Daoy (cell line): ENCODE measurements at places on chromosomes 11 and 22.
A peak's percentile ranks its signal among the peaks of the same experiment; 100 is the strongest.

DNA sequence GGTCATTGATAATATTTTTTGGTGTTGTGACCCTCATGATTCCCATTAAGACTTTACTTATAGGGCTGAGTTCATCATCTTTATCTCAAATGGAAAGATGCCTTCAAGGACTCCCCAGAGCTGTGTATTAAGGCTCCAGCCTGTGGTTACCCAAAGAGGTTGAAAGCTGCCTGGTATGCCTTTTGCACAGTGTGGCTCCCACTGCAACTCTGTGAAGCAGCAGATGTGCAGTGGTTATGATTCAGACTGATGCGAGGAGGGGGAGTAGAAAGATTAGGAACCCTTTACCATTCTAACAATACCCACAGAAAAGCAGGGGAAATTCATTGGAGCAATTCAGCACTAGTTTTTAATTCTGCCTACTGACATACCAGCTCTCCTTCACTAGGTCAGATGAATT is 560.0 kb downstream of the INSC start:
- no peak for DNase-seq

- DNase-seq, result peak; percentile 79
Measured at GRCh38 chr11:3095712-3096361, 38.6 kb upstream of the CARS1 start.

DNA sequence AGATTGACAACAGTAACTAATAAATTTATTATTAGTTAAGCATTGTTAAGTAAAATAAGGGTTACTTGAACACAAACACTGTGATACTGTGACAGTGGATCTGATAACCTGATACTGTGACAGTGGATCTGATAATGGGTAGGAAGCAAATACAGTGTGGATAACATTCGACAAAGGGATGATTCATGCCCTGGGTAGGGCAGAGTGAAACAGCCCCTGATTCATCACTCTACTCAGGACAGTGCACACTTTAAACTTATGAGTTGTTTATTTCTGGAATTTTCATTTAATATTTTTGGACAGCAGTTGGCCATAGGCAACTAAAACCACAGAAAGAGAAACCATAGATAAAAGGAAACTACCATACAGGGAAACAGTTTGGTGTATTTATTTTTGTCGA is 60.8 kb upstream of the CTSC start:
- peak; percentile 68 for DNase-seq

- DNase-seq, result no peak
Measured at GRCh38 chr11:109267293-109268095, 154.5 kb upstream of the C11orf87 start.

- DNase-seq, result no peak
Measured at GRCh38 chr22:44860311-44860710, 107.9 kb downstream of the ARHGAP8 start.

DNA sequence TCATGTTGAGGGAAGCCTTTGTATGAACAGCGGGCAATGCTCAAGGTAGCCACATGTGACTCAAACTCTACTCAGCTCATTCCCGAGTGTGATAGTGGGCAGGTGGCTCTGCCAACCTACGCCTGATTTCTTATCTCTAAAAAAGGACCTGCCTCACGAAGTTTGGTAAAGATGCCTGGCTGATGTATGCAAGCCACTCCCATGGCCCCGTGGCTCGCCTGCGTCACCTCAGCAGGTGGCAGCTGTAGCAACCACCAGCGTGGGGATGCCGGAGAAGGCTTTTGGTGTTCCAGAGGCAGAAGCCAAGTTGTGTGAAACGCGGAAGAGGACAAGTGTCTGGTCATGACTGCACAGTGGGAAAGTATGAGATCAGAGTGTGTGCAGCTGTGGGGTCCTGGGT is 5.4 kb downstream of the FADS2 start:
- DNase-seq, result no peak

- DNase-seq, result no peak
Measured at GRCh38 chr22:50415426-50415825, 59.4 kb downstream of the SBF1 start.

DNA sequence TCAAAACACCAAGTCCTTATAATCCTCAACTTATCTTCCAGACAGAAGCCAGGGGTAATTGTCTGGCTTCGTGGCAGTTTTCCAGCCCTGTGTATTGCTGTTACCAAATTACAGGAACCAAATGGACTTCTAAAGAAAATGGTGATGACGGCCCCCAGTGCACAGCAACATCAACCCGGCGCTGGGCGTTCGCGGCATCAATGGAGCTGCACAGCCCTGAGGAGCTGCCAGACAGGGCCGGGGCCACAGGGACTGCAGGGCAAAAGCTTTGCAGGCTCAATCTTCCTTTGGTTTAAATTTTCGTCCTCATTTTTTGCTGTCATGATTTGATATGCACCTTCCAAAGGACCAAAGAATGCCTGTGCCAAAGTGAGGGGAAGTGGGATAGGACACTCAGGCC is 292.5 kb downstream of the BRD1 start:
- no peak for DNase-seq

- DNase-seq, result no peak
Measured at GRCh38 chr11:79047321-79047720, 393.5 kb downstream of the TENM4 start.

- no peak for DNase-seq
Measured at GRCh38 chr11:44694443-44694842, 32.3 kb upstream of the TSPAN18 start.

- peak; percentile 52 for DNase-seq
Measured at GRCh38 chr22:45966320-45966894, 10.6 kb downstream of the WNT7B start.

DNA sequence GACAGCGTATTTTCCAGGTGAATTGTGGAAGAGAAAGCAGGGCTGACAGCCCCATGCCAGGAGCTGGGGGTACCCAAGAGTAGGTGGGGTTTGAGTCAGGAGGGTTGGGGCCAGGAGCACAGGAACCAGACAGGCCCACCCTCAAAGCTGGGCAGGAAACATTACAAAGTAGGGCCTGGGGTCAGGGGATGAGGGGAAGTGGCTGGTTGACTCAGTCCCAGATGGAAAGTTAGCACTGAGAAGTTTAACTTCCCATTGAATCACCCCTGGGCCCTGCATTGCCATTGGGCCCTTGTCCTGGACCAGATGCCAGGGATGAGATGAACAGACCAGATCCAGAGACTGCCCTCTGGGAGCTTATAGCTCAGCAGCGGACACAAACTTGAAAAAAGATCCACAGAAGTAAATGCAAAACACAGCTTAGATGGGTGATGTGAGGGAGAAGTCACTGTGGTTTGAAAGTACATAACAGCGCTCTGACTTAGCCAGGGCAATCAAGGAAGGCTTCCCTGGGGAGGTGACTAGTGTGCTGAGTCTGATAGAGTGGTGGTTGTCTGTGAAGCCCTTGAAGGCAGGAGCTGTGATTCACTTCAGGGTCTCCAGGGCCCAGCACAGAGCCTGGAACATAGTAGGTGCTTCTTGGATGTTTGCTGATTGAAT is 2.2 kb downstream of the MAFF start:
- DNase-seq, result peak; percentile 66

- no peak for DNase-seq
Measured at GRCh38 chr11:61976420-61976800, 9.0 kb upstream of the FTH1 start.

GRCh38 chr11:63551091-63551888 is 11.9 kb downstream of the PLAAT2 start:
- no peak for DNase-seq

- no peak for DNase-seq
Measured at GRCh38 chr11:88098289-88098688, 77.0 kb downstream of the RAB38 start.

DNA sequence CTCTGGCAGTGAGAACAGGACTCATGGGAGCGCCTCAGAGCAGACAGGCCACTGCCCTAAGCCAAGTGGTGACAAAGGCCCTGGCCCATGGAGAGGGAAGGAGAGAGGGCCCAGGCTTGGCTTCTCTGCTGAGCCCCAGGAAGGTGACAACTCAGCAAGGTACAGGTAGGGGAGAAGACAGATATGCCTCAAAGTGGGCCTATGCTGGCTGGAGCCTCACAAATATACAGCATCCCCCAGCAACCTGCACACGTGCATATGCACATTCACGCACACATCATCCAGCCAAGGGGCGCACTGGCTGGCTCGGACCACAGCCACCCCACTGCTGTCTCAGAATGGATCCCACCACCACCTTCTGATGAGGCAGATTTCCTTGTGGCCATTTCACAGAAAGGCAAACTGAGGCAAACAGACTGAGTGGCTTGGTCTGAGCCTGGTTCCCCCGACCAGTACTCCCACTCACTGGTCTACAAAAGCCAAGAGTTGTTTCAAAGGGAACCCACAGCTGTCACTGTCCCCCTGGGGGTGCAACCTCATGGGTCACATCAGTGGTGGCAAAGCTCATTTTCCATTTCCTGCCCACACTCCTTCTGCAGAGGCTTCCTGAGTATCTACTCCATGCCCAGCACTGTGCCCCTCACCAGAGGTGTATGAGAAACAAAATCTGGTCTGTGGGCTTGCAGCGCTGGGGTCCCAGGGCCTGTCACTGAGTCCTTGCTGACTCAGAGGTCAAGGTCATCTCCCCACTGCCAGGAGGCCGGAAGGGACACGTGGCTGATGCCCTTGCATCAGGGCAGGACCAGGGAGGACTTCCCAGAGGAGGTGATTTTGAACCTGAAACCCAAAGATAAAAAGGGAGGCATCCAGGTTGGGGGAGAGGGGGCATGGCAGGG is 67.3 kb upstream of the PRR5 start:
- no peak for DNase-seq

GRCh38 chr11:119708384-119708783 is 20.6 kb downstream of the NECTIN1 start:
- DNase-seq, result no peak
